CD4-positive, alpha-beta T cell treated with Interleukin-12 subunit alpha and Interleukin-12 subunit beta, for 1 hour (primary cell): ENCODE measurements at places on chromosomes 11 and 22.
A peak's percentile ranks its signal among the peaks of the same experiment; 100 is the strongest.

DNA sequence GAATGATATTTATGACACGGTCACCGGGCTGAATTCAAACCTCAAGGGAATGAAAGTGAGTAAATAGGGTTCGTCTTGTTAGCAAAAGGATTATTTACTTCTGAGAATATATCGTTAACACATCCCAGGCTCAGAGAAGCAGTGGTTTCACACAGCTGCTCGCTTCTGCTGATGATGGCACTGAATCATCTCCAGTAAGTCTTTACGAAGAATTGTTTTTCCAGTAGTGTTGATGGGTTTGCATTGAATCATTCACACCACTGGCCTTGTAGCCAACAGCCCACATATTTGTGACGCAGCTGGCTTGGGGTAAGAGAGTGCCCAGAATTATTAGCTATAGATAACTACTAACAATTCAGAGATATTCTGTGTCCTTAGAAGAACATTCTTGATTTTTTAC lies 236.3 kb downstream of the CADM1 start:
- peak; percentile 4 for DNase-seq

DNA sequence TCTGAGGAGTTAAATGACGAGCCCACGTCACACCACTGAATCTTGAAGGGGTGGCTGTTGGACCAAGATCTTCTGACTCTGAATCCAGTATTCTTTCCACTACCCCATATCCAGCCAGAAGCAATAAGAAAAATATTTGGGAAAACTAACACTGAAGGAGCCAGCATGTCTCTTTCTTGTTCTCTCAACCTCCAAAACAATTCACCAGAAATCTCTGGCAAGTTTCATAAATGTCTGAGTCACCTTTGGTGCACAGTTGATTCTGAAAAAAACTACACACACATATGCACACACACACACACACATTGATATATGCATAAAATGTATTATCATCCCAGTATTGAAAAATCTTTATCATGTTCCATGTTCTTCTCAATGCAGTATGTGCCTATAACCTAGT lies 104.3 kb upstream of the BLID start:
- no peak for DNase-seq

- no peak for DNase-seq
Observed at GRCh38 chr11:66410191-66410590, 10.6 kb upstream of the NPAS4 start.

- DNase-seq = no peak
Observed at GRCh38 chr22:44881624-44882023, 128.2 kb downstream of the PHF21B start.

DNA sequence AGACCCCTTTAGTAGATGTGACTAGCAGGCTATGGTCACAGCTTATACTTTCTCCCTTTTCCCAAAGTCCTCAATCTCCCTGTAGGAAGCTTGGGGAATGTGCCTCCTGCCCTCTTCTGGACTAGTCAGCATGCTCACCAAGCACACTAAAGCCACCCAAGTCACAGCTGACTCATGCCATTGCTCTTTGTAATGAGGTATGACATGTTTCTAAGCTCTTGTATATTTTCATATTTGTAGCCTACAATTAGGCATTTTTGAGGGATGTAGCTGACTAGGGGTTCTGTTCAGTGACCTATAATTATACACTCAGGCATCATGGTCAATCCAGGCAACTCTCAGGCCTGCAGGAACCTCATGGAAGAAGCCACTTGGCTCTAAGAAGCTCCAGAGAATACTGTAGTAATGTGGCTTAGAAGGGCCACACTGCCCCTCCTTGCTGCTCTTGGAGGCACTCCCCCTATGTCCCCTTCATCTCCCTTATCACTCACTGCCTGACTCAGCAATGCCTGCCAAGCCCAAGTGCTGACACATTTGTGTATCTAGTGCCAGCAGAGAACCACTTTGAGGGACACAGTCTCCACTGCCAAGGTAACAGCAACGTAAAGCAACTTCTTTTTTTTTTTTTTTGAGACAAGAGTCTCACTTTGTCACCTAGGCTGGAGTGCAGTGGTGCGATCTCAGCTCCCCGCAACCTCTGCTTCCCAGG lies 86.2 kb downstream of the RPL27A start:
- no peak for DNase-seq
